ENCODE measurements at places on chromosomes 2 and 18.

- DNase-seq, result no peak
Observed at GRCh38 chr18:11480692-11481091, 128.7 kb upstream of the SLC35G4 start.

- no peak for DNase-seq
Observed at GRCh38 chr2:86300496-86300895, 36.9 kb downstream of the REEP1 start.

DNA sequence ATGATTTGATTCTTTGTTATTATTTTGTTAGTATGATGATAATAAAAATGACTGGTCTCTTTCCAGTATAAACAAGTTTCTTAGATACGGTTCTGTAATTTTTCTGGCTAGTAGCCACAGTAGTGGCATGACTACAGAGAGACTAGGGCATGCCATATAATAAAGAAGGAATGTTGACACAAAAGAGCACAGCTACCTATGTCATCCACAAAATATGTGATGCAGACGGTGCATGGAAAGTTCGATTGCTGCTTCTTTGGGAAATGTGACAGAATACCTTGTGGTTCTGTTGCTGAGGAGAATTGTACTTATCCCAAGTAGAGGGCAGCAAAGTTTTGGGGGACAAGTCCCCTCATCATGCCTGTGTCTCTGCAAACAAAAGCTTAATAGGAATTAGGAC, 26.1 kb upstream of the SETBP1 start:
- no peak for DNase-seq

- no peak for DNase-seq
Observed at GRCh38 chr2:11481789-11482472, 16.0 kb upstream of the E2F6 start.

DNA sequence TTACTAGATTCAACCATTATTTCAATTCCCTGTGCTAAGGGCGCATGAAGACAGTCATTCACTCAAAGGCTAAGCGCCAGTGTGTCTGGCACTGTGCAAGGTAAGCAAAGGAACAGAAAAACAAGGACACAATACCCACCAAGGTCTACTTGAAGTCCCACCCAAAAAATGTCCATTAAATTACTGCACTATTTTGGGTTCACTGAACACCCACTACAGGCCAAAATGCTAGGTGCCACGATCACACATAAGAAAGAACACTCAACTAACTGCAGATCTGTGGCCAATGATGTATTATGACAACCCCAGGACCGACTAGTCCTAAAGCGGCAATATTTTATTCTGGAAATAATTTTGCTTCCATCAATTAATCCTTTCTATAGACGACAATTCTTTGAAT, 1.8 kb downstream of the TMEM131 start:
- no peak for DNase-seq

DNA sequence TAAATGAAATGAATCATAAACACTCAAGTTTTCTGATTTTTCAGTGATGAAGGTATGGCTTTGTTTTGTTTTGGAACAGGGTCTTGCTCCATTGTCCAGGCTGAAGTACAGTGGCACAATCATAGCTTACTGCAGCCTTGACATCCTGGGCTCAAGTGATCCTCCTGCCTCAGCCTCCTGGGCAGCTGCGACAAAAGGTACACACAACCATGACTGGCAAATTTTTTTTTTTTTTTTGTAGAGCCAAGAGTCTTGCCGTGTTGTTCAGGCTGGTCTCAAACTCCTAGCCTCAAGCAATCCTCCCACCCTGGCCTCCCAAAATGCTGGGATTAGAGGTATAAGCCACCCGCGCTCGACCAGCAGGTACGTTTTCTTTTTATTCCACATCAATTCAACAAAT, 22.5 kb upstream of the LRP2 start:
- no peak for DNase-seq

DNA sequence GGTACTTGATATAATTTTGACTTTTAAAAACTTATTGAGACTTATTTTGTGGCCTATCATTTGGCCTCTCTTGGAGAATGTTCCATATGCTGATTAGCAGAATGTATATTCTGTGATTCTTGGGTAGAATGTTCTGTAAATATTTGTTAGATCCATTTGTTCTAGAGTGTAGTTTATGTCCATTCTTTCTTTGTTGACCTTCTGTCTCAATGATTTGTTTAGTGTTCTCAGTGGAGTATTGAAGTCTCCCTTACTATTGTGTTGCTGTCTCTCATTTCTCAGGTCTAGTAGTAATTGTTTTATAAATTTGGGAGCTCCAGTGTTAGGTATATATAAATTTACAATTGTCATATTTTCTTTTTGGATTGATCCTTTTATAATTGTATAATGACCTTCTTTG, 349.6 kb upstream of the CWC22 start:
- peak; percentile 24 for DNase-seq

GRCh38 chr2:207502577-207503198, 27.1 kb upstream of the CREB1 start:
- DNase-seq, result no peak

DNA sequence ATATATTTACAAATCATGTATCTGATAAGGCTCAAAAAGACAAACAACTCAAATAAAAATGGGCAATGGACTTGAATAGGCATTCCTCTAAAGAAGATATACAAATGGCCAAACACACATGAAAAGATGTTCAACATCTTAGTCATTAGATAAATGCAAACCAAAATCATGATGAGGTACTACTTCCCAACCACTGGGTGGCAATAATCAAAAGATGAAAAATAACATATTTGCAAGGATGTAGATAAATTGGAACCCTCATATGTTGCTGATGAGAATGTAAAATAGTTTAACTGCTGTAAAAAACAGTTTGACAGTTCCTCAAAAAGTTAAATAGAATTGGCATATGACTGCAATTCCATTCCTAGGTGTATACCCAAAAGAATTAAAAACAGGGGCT, 132.3 kb downstream of the TTC32 start:
- no peak for DNase-seq

DNA sequence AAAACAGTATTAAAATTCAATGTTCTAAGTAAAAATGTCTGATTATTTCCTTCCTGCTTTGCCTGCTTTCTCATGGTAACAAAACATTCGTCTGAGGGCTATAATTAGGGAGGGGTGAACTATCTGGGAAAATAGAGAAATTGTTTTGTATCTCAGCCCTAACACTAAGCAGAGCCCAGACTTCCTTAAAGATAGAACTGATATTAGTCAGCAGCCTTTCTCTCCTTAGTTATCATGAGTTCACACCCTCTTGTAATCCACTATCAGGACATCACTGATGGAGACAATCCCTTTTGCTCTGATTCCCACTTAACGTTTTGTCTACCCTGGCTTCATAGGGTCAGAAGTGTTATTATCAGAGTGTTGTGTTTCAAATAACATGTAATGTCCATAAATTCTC, 701.1 kb upstream of the ZEB2 start:
- no peak for DNase-seq

- DNase-seq, result no peak
Observed at GRCh38 chr2:69646714-69647113, 3.2 kb upstream of the AAK1 start.

GRCh38 chr2:227861011-227861410, 10.4 kb upstream of the DAW1 start:
- no peak for DNase-seq

- no peak for DNase-seq
Observed at GRCh38 chr2:148493822-148494563, 150.6 kb upstream of the EPC2 start.

GRCh38 chr2:45119038-45119437, 109.8 kb upstream of the SIX2 start:
- no peak for DNase-seq

DNA sequence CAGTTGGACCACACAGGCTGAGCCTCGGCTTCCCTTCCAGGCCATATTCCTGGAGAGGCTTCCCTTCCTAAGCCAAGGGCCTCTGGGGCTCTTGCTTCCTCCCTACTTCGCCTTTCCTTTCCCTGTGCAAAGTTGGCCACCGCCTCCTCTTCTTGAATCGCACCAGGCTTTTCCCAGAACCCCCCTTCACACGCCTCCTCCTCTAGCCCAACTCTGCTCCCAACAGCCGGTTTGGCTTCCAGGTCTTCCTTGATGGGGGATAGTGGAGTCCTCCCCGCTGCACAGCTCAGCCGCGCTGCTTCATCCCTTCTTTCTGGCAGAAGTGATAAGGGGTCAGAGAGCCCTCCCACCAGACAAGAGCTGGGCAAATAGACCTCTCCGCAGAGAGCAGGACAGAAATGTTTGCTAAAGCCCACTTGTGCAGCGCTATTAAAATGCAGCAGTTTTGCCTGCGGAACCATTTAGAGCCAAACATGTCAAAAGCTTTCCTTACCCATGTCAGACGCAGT, 56.4 kb downstream of the SNORC start:
- no peak for DNase-seq

DNA sequence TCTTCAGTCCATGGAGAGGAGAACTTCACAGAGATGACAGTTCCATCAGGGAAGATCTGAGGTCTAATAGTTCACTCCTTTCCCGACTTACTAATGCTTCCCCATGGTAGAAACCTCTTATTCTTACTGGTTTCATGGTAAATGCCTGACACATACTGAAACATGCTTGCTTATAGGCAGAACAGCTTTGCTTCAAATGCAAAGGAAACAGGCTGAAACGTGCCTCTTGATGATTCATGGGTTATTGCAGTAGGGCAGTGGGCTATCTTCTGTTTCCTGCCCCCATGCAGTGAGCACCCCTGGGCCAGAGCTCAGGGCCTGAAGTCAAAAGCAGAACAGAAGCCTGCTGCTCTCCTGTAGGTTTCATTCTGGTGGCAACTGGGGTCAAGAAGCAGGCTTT, 223.5 kb downstream of the RDH14 start:
- DNase-seq, result no peak

All from NCI-H510A treated with DMSO at 0.1 percent for 48 hours (cell line).